ENCODE measurements at places on chromosomes 6 and 20.

DNA sequence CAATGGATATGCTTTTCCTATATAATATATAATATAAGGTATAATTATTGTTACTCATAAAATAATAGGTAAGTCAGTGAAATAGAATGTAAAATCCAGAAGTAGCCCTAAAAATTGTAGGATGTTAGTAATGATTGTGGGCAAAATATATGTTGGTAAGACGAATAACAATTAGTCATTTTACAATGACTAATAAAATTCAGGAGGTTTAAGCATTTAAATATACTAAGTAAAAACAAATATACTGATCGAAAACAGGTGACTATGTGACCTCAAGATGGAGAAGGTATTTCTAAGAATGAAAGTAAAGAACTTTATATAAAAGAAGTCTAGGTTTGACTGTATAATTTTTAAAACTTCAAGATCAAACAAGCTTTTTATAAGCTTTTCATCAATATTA lies 28.9 kb downstream of the FUCA2 start:
- no peak for DNase-seq

- DNase-seq: peak; percentile 48
Observed at GRCh38 chr6:3794092-3794491, 42.6 kb upstream of the PXDC1 start.

DNA sequence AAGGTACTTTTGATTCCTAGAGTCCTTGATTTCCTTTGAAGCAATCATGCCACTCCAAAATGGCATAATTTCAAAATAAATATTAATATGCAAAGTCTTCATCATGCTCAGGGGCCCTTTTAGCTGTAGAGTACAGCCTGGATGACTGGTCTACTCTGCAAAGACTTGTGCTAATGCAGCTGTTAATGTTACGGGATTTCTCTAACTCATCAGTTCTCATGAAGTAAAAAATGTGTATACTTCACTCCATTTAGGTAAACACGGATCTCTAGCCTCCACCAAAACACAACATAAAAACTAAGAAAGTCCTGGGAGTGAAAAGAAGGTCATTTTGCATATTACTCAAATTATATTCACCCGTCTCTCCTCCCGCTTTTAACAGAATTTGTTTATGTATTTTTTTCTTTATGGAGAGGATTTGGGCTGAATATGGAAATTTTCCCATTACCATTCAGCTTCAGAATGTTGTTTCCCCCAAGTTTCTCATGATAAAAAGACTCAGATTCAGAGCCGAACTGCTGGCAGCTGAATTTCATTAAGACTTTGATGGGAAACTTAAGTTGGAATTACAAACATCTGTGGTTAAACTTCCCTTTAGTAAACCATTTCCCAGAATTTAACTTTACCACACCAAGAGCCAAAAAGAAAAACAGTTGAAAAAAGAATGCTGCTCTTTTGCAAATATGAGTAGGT lies 8.7 kb downstream of the LAMA4 start:
- DNase-seq: no peak

DNA sequence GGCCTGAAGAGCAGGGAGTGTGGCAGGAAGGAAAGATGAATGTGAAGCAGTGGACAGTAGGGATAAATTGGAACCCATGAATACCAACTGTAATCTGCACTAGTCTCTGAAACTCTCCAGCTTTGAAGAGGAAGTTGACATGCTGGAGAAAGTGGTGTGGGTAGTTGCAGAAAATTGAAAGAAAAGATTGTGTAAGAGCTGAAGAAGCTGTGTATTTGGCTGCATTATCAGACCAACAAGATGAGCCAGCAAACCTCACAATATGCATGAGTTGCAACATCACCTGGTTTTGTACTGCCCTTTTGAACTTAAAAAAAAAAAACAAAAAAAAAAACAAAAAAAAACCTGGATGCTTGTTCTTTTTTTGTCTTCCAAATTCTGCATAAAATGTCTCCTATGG lies 921.9 kb upstream of the EYS start:
- DNase-seq: no peak

DNA sequence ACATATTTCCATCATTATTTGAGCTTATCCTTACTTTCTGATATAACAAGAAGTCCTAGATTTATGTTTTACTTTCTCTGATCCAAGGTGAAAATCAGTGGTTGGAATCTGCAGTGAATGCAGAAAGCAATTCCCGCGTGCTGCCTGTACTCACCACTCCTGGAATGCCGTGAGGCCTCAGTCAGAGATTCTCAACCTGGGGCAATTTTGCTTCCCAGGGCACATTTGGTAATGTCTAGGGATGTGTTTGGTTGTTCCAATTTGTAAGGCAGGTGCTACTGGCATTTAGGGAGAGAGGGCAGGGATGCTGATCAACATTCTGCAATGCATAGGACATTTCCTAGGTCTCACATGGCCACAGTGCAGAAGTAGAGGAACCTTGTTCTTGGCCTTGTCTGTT lies 23.9 kb downstream of the CST4 start:
- no peak for DNase-seq

DNA sequence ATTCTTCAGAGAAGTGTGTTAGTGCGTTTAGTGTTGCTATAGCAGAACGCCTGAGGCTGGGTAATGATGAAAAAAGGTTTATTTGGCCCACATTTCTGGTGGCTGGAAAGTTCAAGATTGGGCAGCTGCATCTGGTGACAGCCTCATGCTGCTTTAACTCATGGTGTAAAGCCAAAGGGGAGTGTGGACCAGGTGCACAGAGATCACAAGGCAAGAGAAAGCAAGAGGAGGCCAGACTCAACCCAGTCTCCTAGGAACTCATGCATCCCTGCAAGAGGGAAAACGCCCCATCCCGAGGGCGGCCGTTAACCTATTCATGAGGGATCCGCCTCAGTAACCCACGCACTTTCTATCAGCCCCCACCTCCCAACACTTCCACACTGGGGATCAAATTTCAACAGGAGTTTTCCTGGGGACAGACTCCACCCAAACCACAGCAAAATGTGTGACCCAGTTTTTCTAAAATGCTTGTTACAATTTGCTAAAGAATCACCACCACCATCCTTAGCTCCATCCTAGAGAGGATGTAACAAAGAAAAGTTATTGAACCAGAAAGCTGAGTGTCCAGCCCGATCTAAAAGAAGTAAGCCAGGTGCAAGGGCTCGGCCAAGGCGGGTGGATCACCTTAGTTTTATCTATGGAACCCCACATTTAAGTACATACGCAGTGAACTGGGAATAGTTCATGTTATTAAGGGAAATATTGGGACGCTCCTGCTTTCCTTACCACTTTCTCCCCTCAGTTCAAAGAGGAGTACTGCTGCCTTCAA lies 164.8 kb downstream of the QKI start:
- DNase-seq: no peak

DNA sequence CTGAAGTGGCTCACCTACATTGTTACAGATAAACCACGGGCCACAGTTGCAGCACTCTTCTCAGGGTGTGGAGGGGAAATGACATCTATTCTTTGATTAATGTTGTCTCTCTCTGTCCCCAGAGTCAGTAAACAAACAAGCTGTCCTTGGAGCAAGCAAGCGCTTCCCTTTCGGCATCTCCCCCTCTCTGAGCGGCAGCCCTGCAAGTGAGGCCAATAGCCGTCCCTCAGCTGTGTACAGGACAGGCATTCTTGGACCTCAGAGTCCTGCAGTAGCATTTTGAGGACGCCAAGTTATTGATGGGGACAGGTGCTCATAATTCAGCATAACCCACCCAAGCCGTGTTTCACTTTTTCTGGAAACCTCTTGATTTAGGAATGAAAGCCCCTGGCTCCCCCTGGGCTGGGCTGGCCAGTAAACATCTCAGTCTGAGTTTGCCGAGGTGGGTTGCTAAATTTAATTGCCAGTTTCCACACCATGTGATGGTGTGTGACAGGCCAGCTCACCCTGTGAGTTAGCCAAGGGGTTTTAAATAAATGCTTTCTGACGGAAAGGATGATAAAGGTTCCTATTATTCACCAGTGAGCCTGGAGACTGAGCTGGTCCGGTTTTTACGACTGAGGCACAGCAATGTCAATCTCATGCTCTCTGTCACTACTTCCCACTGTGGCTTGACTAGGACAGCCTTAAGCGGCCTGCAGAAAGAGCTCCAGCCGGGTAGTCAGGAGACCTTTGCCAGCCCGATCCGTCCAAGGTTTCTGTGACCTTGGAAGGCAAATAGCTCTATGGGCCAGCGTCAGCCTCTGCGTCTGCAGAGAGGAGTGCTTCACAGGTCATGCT lies 214.8 kb upstream of the RREB1 start:
- no peak for DNase-seq

DNA sequence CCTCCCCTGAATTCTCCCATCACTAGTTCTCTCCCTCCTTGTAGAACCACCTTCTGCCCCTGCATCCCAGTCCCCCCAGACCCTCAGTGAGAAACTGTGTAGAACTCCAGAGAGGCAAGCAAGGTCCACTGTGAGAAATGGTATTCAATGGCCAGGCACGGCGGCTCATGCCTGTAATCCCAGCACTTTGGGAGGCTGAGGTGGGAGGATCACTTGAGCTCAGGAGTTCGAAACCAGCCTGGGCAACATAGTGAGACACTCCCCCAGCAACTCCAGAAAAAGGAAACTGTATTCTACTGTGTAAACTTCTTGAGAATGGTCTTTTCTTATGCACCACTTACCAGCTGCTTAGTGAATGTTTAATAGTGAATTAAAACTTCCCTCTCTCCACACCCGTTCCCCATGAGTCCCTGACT lies 8.2 kb upstream of the CD83 start:
- DNase-seq: no peak
